LHCN-M2 (cell line): ENCODE measurements at places on chromosomes 4 and X.
A peak's percentile ranks its signal among the peaks of the same experiment; 100 is the strongest.

DNA sequence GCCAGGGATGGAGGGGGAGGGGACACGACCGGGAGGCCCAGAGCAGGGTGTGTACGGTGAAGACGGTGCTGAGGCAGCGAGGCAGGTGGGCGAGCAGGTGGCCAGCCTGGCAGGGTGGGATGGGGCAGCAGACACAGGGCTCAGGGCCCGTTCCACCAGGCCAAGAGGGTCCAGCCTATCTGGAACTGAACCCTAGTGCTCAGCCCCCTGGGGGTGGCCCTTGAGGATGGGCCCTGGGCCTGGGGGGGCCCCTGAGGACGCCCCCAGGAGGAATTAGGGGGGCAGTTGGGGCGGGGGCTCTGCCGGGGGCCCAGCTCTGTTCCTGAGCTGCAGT, 3.0 kb upstream of the HGFAC start:
- DNase-seq = no peak

GRCh38 chr4:35970366-35970960, 273.9 kb downstream of the ARAP2 start:
- no peak for DNase-seq

GRCh38 chr4:3324093-3324815, 31.4 kb downstream of the RGS12 start:
- DNase-seq = no peak

GRCh38 chrX:138847930-138848329, 136.4 kb upstream of the FGF13 start:
- DNase-seq = peak; percentile 17

GRCh38 chrX:11953615-11954014, 184.7 kb upstream of the FRMPD4 start:
- DNase-seq = peak; percentile 69

GRCh38 chr4:24979554-24979953, 51.2 kb downstream of the LGI2 start:
- DNase-seq = no peak

- no peak for DNase-seq
These were observed 417.4 kb downstream of the SPOCK3 start for GRCh38 chr4:166816890-166817289.

GRCh38 chr4:168853770-168854169, 156.3 kb downstream of the CBR4 start:
- DNase-seq = peak; percentile 72

GRCh38 chr4:128579154-128579853, 230.2 kb upstream of the JADE1 start:
- no peak for DNase-seq

DNA sequence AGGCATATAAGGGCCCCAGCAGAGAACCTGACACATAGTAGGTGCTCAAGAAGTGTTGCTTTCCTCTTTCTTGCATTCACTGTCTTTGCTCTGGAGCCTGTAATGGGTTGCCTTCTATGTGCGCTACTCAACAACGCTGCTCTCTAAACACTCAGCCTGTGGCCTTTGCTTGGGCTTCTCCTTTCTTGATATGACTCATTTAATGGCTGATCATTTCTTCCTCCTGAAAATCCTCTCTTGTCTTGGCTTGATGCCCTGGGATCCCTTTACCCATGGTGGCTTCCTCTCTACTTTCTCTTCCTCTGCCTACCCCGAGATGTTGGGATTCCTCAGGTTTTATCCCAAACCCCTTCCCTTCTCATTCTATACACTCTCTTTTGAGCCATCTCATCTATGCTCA, 19.9 kb upstream of the PJA1 start:
- DNase-seq = no peak

DNA sequence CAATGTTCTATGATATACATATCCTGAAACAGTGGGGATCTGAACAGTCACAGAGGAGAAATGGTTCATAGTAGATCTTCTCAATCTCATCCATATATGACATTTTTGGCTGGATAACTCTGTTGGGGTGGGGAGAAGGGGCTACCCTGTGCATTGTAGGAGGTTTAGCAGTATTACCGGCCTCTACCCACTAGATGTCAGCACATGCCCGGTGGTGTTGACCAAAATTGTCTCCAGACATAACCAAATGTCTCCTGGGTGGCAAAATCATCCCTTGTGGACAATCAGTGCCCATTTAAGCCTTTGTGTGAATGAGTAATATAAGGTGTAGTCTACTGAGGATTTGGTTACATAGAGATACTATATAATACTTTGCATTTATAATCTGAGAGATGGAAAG, 89.9 kb downstream of the PLS3 start:
- peak; percentile 49 for DNase-seq

DNA sequence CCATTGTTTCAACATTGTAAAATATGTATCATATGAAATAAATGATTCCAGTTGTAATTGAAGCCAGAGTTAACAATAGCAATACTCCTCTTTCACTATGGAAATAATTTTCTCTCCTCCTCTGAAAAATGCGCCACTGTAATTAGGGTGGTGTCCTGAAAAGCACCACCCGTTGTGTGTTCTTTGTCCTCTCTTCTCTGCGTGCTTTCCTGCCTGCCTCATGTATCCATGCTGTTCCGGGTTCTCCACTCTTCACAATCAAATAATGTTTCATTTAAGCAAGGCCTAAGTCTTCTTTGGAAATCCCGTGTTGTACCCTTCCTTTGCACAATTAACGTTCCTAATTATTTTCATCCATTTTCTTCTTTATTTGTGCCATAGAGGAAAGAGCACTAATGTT, 293.3 kb downstream of the ADGRL3 start:
- DNase-seq = no peak

DNA sequence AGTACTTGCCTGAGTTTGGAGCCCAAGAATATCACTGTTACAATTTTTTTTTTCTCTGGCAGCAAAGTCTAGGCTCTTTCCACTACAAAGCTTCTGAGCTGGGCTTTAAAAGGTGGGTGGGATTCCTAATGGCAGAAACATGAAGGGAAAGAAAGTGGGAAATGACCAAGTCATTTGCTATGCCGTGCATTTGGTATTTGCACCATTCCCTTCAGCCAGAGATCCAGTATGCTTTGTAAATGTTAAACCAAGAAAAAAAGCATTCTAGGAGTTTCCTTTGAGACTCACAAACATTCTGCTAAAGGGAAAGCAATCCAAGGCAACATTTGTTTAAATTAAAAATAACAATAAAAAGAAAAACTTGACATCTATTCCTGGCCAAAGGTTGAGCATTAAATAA, 451.2 kb downstream of the RAB28 start:
- DNase-seq = no peak

DNA sequence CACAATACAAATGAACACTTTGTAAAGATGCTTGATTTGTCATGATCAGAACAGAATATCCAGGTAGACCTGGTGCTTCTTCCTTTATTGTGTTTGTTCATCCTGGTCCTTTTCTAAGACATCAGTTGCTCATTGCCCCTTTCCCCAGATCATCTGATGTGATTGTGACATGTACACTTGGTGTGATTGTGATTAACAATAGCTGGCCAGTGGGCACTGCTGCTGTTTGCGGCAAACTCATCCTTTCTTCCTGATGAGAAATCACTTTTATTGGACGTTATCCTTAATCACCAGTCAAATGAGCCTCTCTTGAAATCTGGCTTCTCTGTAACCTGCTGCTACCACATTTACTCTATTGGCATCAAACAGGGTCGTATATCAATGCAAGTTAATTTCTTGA, 135.1 kb downstream of the PCDH7 start:
- no peak for DNase-seq

DNA sequence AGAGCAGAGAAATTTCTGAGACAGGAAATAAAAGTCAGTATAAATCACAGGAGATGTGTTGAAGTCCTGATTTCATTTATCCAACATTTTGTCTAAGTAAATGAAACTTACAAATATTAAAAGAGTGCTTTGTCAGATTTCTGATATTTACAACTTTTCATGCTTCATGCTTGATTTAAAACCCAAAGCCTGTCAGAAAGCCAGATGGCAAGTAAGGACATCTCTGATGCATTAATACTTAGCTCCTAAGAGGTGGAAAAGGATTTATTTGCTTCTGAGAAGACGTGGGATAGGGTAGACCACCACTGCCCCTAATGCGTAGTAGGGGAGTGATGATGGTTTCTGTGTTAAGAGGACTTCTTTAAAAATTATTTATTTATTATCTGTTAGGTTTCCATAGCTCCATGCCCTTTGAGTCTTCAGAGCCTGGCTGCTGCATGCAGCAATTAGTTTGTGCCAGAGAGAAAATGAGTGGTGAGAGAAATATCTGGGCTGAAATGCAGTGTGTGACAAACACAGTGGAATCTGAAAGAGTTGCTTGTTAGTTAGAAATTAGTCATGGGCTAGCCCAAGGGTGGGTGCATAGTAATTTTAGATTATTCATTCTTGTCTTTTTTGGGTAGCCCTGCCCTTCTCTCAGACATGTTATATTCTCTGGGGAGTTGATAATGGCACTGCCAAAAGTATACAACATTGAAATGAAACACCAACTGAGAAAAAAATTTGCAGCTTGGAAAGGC, 333.8 kb downstream of the C4orf33 start:
- DNase-seq = no peak

GRCh38 chr4:13711233-13711785, 83.8 kb upstream of the BOD1L1 start:
- DNase-seq = no peak

- DNase-seq = peak; percentile 79
These were observed 23.5 kb upstream of the SYNPO2 start for GRCh38 chr4:118865091-118865708.

DNA sequence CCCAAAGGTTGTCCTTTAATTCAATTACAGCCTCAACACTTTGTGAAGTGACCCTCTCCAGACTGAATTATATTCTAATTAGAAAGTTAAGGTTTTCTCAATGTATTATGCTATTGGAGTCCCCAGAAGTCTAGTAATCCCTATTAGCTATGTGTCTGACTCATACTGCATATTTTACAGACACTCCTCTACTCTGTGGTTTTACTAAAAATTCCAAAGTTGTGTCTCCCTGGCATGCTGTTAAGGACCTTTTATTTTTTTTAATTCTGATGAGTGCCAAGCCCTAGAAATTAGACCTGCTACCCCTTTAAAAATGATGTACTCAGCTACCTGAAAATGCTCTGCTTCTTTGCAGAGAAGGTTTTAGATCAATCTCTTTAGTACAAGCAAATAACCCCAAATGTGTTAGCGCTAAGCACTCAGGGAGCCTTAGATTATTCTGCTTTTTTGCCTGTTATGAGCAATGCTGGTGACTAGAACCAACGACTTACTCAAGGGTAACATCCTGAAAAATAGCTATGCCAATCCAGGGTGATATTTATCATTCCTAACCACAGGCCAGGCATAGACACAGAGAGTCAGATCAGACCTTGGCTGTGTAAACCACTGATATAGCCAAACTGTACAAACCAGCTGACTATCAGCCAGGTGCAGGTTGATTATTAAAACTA, 26.1 kb upstream of the CXCL13 start:
- DNase-seq = peak; percentile 92

DNA sequence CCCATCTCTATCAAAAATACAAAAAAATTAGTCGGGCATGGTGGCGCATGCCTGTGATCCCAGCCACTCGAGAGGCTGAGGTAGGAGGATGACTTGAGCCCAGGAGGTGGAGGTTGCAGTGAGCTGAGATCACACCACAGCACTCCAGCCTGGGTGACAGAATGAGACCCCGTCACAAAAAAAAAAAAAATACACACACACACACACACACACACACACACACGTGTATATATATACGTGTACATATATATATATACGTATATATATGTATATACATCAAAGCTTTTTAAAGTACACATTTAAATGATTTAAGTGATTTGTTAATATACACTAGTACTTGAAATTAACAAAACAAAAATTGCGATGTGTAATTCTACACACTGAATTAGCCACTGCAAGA, 6.0 kb downstream of the FBXW7 start:
- DNase-seq = no peak

GRCh38 chrX:69987691-69988090, 62.0 kb downstream of the AWAT2 start:
- DNase-seq = no peak
